ENCODE measurements at places on chromosomes 4 and X. TPM values are rescaled to one million over a fixed set of nuclear protein-coding genes. Genes with fewer than 3 reads are reported as not detected.
A peak's percentile ranks its signal among the peaks of the same experiment; 100 is the strongest.

- DNase-seq = peak; percentile 32
Observed at GRCh38 chr4:108512615-108513505, 107.5 kb upstream of the RPL34 start.

GRCh38 chrX:11787564-11787963, 29.5 kb downstream of the MSL3 start:
- peak; percentile 79 for DNase-seq

- no peak for DNase-seq
Observed at GRCh38 chrX:110143454-110144210, 140.7 kb downstream of the TMEM164 start.

DNA sequence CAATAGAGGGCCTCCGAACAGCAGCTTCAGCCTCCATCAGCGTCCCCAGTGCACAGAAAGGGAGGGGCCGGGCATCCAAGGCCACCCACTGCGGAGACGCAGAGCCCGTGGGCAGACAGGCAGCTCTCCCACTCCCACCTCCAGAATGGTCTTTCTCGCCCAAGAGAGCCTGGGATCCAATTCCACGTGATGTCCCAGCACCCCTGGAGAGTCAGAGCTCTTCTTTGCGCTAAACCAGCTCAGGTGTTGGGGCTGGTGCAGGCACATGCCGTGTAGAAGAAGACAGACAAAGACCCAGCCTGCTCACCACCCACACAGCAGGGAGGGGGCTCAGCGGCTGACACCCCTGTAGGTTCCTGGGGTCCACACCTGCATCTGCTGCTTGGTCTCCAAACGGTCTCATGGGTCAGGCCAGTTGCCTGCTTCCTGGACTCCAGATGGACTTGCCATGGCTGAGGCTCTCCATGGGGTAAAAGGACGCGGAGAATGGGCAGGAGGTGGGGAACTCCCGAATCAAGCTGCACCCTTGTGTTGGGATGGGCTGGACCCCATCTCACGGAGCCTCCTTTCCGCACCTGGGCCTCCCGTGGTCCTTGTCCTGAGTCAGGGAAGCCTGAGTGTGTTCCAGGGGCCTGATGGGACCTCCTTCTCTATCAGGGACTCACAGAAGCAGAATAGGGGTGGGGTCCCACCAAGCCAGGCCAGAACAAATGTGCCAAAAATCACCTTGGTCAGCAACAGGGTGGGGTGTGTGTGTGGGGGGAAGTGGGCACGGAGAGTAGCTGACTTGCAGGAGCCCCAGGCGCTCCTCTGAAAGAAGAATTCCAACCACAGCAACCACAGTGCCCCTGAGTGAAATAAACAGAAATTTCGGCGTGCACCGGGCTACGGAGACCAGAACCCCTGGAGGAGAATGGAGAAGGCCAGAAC, 11.6 kb upstream of the ASMTL start:
- peak; percentile 43 for DNase-seq

- no peak for DNase-seq
Observed at GRCh38 chrX:41001327-41001726, 83.9 kb upstream of the USP9X start.

- DNase-seq = no peak
Observed at GRCh38 chrX:65772842-65773241, 105.4 kb downstream of the MSN start.

- no peak for DNase-seq
Observed at GRCh38 chrX:145751943-145752342, 65.7 kb upstream of the SLITRK2 start.

GRCh38 chrX:103338663-103339062, 8.6 kb downstream of the TCEAL7 start:
- no peak for DNase-seq

DNA sequence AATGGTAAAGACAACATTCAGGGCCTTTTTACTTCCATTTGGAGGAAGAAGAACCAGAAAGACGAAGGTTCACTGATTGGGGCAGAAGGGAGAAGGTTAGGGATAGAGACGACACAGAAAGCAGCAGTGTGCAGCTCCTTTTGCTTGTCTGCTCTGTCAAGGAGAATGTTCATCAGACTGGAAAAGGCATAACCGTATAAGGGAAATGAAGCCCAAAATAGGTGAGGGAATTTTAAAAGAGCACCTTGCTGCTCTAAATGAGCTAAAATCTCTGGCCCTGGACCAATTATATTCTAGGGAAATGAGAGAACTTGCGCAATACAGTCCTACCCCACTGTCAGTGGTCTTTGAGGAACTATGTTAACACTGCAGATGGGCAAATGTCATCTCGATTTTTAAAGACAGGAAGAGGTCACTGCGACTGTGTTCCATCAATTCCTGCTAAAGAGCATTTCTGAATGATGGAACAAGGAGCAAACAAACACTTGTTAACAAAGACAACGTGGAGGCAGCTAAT, 909.8 kb upstream of the FTHL17 start:
- no peak for DNase-seq

DNA sequence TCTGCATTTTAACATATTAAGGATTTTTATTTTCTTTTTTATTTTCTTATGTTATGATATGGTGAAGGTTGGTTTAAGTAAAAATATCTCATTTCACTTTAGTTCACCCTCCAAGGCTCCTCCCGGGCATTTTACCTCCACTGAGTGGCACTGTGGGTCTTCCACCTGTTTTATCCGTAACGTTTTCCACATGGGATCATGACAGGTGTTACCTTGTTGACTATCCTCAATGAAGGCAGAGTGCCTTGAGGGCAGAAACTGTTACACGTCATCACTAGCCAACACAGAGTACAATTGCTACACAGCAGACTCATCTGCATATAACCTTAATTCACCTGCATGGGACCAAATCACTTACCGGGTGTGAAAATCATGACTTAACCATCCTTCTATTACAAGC, 105.8 kb downstream of the GEMIN8 start:
- no peak for DNase-seq

- no peak for DNase-seq
Observed at GRCh38 chr4:39291686-39292085, 74.5 kb downstream of the RFC1 start.

TLR1 gene
- 3.2 TPM for total RNA-seq

NXF2 gene
- total RNA-seq = not detected

PABPC1L2A gene
- not detected for total RNA-seq

TDO2 gene
- total RNA-seq = 0.21 TPM

CACNA1F gene
- total RNA-seq = 4.1 TPM

ITGB1BP2 gene
- total RNA-seq = 6.9 TPM

TLR8 gene
- not detected for total RNA-seq

UBA6 gene
- 88.4 TPM for total RNA-seq
